T-cell (primary cell): ENCODE measurements at places on chromosomes 6 and 20. TPM values are rescaled to one million over a fixed set of nuclear protein-coding genes. Genes with fewer than 3 reads are reported as not detected.

The LST1 gene
- total RNA-seq: 13.4 TPM

The SLC35D3 gene
- total RNA-seq: not detected

The CDH26 gene
- total RNA-seq: 5.2 TPM

The KCNK16 gene
- not detected for total RNA-seq

The BPI gene
- not detected for total RNA-seq

The CD40 gene
- 6.0 TPM for total RNA-seq

The PSORS1C2 gene
- total RNA-seq: not detected

The KCNQ2 gene
- total RNA-seq: 0.32 TPM
